Umbilical cord (tissue), 2 donors: ENCODE measurements at places on chromosomes 7 and 10.
A peak's percentile ranks its signal among the peaks of the same experiment; 100 is the strongest.

DNA sequence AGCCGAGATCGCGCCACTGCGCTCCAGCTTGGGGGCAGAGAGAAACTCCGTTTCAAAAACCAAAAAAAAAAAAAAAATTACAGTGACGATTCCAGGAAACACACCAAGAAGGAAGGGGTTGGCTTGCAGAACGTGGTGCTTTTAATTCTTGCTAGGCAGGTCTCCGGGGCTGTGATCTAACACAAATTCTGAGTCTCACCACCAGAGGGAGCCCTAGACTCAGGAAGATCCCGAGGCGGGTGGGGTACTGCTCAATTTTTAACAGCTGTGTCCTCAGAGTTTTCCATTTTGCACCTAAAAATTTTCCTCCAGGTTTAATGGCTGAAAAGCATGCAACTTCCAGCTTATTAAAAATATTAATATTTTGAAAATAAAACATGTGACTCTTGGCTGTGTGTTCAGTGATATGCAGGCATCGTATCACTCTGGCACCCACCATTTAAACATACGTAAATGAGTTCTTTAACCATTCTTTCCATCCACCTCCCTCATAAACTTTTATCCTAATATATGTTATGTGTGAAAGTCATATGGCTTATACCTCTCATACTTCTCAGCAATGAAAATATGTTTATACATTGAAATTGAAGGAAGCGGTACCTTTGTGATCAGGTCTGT, 26.5 kb upstream of the NUB1 start:
- DNase-seq, result peak; percentile 80

- DNase-seq, result no peak
Measured at GRCh38 chr10:103897241-103897774, 20.7 kb downstream of the STN1 start.

DNA sequence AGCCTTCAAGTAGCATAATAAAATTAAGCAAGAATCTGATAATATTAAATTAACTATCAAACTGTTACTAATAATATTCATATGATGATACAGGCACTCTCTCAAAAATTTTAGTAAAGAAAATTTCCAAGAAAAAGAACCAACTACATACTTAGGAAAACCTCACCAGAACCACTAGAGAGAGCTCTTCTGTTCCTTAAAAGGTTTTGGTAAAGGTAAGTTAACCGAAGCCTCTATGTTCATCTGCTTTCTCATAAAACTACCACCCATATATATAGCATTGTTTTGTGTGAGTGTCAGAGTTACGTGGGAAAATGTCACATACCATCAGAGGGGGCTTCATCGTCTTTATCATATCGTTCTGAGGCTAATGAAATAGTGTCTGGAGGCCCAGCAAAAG, 20.7 kb downstream of the SKAP2 start:
- DNase-seq, result no peak

GRCh38 chr10:9605231-9605630, 1412.4 kb upstream of the CELF2 start:
- no peak for DNase-seq

DNA sequence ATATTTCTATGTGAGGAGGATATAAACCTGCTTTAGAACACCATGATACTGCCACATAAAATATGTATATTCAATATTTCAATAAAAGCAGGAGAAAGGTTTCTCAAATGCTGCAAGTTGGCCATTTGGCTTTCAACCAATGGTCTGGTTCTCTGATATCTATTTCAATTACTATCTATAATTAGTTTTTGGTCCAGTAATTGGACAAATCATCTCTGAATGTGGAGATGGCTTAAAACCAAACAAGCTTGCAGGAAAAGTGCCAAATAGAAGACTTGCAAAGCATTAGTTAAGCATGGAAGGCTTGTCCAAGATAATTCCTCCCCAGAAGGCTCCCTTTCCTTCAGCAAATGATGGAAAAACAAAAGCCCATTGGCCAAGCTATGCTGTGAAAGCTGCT, 140.1 kb downstream of the CPEB3 start:
- DNase-seq, result no peak

DNA sequence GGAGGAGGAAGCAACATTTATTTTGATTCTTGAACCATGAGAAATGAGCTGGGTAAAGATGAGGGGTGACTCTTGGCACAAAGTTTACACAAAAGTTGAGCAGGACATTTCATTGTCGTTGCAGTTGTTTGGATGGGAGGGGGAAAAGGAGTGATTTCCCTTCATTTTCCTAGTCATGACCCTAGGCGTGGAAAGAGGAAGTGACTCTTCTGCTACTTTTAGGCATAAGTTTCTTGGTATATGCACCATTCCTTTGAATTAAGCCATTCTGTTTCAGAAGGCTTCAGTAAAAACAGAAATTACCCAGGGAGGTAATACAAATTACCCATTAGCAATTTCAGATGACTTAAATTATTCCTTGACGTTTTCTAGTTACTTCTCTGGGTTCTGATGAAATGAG, 113.9 kb upstream of the FAM171A1 start:
- no peak for DNase-seq

DNA sequence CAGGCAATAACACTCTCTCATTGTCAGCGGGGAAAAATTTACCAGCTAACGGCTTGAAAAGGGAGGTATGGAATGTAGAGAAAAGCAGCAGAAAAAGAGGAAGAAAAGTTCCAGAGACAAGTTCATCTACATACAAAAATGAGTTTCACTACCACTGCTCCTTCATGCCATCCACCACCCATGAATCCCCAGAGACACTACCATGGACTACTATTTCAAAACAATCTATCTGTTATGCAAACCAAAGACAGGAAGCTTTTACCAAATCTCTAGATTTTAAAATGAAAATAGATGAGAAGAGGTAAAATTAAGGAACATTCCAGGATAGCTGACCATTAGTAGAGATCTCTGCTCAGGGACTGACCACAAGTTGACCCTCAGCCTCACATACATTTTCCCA, 189.0 kb upstream of the GRM3 start:
- no peak for DNase-seq

DNA sequence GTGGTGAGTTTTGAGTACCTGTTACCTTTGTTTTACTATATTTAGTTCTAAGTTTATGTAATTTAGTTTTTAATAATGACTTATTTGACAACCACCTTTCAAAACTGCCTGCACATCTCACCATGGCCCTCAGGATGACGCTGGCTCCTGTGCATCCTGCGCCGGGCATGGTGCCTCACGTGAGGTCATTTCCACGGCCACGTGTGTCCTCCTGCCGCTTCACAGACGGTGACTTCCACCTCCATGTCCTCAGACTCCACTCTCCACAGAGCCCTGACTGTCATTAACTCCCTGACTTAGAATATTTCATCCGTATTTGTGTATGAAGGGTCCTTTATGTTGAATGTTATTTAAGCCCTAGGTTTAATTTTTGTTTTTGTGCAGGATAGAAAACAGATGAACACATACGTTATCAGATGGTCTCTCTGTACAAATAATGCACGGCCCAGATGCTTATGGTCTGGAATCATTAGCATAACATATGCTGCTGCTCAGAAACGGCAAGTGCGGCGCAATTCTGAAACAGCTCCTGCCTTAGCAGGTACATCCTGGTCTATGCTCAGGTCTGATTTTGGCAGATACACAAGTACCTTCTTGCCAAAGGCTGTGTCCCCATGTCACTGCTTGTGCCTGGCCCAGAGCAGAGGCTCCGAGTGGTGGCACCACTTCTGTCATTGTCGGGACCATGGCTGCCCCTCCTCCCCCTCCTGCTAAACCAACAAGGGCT, 155.8 kb downstream of the WDR37 start:
- DNase-seq, result no peak

- no peak for DNase-seq
Measured at GRCh38 chr10:49299816-49300139, 808 bp downstream of the C10orf71 start.

- DNase-seq, result no peak
Measured at GRCh38 chr7:80563561-80564327, 51.9 kb upstream of the GNAT3 start.

DNA sequence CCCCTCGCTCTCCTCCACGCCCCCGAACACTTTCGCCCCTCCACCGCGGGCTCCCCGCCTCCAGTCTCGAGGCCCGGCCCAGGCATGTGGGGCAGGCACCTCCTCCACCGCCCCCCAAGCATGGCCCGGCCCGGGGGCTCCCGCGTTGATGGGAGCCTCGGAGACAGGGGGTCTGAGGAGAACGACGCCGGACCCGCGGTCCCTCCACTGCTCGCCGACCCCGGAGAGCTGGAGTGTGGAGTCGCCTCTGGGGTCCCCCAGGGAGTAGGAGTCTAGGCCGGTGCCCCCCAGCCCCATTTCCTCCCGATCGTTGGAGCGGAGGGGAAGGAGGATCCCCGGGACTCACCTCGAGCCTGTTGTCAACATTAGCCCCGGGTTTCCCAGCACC, 206 bp downstream of the UPF2 start:
- DNase-seq, result peak; percentile 65

DNA sequence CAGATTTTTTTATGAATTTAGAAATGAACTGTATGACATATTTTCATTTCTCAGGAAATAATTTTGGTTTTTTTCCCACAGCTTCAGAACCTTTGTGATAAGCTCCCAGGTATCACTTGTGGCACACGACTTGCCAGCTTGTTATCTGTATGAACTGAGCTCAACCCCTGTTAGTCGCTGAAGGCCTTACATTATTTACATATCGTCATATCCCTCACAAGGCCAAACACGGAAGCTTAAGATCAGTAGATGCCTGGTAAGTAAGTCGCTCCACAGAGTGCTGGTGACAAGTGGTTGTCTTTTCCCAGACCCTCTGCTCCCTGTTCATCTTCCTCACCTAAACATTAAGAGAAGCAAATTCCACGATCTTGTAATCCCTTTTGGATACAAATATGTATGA, 55.2 kb downstream of the RAPGEF5 start:
- no peak for DNase-seq

DNA sequence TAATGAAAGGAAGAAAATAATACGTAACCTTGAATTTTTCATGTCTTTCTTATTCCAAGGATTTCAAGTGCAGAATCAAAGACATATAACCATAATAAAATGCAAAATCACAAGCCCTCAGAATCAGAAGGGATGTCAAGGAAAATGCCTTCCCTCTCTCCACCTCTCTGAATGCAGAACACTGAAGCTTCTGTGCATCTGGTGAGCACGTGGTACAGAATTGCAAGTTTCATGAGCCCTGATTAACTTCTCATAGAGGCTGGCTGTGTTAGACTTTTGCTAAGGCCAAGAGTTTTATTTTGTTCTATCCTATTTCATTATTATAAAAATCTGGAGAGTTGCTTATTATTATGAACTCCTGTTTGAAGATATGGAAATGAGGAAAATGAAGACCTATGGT, 533.7 kb upstream of the POM121L12 start:
- DNase-seq, result peak; percentile 53

- no peak for DNase-seq
Measured at GRCh38 chr7:33882040-33882837, 23.1 kb upstream of the BMPER start.

DNA sequence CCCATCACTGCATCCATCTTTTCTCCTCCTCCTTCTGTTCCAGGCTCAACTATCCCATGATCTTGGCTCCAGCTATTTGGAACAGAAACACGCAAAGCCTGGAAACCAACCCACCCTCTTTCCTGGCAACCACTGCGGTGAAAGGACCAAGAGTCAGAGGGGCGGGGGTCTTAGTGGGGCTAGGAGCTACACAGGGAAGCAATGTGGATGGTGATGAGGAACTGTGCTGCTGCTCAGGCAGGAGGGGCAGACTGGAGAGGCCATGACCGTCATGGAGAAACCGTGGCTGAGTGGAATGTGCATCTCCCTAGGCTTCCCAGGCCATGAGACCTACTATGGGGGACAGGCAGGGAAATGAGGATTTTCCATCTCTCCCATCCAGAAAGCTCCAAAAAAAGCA, 25.6 kb downstream of the PLAC9 start:
- DNase-seq, result no peak

DNA sequence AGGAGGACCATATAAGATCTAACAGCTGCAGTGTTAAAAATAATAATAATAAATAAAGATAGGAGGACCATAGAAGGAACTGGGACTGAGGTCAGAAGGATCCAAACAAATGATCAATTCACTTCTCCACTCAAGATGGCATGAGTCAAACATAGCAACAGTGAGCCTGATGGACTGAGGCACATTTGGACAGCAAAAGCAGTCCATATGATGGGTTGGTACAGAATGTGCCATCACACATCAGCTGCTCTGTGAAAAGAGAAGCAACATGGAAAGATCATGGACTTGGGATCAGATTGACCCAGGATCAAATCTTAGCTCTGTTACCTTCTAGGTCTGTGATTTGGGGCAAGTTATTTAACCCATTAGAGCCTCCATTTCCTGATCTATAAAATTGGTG, 188.9 kb upstream of the KMT2E start:
- DNase-seq, result no peak

DNA sequence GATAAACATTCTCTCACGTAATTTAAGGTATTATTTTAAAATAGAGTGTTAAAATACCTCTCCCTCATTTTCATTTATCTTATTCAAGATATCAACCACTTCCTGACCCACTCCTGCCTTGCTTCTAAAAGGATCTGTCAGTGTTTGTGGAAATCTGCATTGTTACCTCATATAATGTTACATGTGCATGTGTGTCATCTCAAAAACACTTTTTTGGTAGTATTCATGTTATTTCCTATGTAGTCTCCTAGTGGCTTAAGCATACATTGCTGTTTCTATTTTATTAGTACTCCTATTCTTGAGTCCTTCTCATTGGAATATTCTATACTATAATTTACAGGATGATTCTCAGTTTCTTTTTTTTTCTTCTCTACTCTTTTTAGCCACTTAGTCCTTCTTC, 1360.7 kb upstream of the CELF2 start:
- DNase-seq, result no peak

- DNase-seq, result no peak
Measured at GRCh38 chr10:3185386-3185785, 12.8 kb upstream of the PITRM1 start.

DNA sequence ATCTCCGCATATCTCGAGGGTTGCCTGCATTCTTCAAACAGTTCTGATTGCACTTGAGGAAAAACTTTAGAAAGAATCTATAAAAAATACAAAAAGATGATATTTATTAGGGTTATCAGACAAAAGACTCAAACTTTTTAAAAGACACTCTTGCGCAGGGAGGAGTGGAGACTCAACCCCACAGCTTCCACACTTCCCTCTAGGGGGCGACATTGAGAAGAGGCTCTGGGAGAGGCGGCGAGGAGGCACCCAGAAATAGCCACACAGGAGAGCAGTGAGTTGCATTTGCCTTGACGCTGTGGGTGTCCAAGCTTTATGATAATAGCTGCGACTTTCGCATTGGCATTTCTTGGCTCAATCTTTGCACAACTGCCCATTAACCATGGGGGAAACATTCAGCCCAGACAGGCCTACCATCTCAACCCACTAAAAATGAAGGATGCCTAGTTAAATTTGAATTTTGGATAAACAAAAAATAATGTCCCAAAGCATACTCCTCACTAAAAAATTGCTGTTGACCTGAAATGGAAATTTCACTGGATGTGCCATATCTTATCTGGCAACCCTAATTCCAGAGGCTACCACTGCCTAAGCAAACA, 86.2 kb downstream of the EBF3 start:
- no peak for DNase-seq

- no peak for DNase-seq
Measured at GRCh38 chr7:135167365-135167917, 3.1 kb downstream of the CYREN start.

- no peak for DNase-seq
Measured at GRCh38 chr7:24178811-24179570, 105.0 kb upstream of the NPY start.

- DNase-seq, result no peak
Measured at GRCh38 chr7:26343320-26343832, 51.7 kb downstream of the SNX10 start.
